ENCODE measurements at places on chromosomes 1 and 21.

- no peak for DNase-seq
Observed at GRCh38 chr1:174747613-174748012, 252.1 kb upstream of the CACYBP start.

- DNase-seq = no peak
Observed at GRCh38 chr21:28436286-28436932, 556.3 kb downstream of the LTN1 start.

- DNase-seq = no peak
Observed at GRCh38 chr1:230317823-230318819, 108.0 kb downstream of the PGBD5 start.

- DNase-seq = no peak
Observed at GRCh38 chr1:45282351-45282750, 44.3 kb upstream of the HPDL start.

- no peak for DNase-seq
Observed at GRCh38 chr1:86247597-86248279, 91.2 kb upstream of the COL24A1 start.

GRCh38 chr1:53949023-53949990 is 3.2 kb downstream of the LRRC42 start:
- DNase-seq = no peak
